ENCODE measurements at places on chromosomes 11 and 22.

- DNase-seq = no peak
Measured at GRCh38 chr11:46649180-46649738, 31.9 kb downstream of the ATG13 start.

GRCh38 chr22:18024276-18024939 is at the start of gene MICAL3:
Gene MICAL3 (minus strand): TSS chr22:18024561. CDS start chr22:17906812, 117,749 bp downstream.
- peak; percentile 60 for DNase-seq

GRCh38 chr11:44290208-44290607 is 19.7 kb downstream of the ALX4 start:
- no peak for DNase-seq

- DNase-seq = no peak
Measured at GRCh38 chr11:8871962-8872361, 39.0 kb upstream of the AKIP1 start.

DNA sequence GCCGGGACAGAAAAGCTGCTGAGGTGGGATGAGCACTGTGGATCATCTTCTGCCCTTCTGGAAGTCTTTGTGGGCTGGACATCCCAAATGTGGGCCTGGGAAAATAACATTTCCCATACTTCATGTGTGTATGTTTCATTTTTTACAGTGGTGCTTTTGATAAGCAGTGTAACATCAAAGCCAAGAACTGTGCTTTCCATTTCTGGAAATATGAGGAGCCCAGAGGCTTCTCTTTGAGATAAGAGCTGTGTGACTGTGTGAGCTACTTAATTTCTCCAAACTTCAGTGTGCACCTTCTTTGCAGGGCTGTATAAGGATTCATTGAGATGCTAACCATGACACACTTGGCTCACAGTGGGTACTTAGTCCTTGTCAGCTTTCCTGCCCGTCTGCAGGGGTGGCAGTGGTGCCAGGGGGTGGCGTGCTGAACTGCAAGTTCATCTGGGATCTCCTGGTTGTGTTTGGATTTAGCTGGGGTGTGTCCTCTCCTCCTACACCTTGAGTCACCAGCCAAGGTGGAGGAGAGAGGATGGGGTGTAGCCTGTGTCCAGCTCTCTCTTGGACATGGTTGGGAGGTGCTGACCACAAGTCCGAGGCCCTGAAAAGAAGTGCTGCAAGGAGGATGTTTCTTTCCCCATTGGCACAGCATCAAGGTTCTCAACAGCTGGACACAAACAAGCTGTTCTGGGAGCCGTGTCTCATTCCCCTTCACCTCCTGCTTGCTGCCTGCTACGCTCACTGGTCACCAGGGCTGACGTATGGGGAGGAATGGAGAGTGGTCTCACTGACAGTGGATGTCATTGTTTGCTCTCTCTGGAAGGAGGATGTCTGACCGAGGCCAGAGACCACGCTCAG is 139.4 kb downstream of the TEAD1 start:
- no peak for DNase-seq
